Omental fat pad (tissue), 4 donors: ENCODE measurements at places on chromosomes 13 and 19. TPM values are rescaled to one million over a fixed set of nuclear protein-coding genes. Genes with fewer than 3 reads are reported as not detected.

DNA sequence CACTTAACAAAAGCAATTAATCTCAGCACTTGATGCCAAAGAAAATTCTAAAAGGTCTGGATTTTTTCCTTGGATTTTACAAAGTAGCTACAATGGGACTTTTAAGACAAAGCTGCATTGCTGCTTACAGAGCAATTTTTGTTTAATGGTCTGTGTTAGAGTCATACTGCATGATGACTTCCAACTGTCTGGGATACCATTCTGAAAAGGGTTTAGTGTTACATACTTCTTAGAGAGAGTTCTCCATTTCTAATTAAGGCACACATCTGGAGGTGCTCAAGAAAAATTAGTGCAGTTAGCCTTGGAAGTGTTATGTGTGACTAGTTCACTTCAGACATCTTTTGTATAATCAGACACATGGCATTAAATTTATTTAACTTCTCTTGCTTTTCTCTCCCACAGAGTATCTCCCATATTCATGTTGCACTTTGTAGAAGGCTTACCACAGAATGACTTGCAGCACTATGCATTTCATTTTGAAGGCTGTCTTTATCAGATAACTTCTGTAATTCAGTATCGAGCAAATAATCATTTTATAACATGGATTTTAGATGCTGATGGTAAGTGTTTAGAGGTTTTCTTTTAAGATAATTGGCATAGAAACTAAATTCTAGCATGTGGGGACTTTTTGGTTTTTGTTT lies 35.1 kb downstream of the USPL1 start:
- no peak for DNase-seq

DNA sequence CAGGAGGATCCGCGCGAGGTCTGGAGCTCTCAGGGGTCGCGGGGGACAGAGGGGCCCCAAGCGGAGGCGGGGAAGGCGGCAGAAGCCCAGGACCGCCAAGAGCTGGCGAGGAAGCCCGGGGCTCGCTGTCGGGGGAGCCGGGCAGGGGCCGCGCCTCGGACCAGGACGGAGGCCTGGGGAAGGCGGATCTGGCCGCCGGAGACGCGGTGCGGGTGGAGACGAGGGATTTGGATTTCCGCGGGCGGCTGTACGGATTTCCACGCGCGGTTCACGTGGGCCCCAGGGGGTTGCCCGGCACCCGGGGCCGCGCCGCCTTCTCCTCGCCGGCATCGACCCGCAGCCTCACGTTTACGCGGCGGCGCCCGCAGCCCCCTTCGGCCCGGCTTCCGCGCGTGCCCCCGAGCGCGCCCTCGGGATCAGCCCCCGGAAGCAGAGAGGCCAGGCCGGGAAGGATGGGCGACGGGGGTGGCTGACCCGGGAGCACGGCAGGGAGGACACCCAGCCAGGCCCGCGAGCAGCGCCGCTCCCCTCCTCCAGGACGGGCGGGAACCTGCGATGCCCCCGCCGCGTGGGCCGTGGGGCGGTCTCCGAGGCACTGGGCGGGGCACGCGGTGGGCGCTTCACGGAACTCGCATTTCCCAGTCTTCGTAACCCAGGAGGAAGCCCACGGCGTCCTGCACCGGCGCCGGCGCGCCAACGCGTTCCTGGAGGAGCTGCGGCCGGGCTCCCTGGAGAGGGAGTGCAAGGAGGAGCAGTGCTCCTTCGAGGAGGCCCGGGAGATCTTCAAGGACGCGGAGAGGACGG lies 4.7 kb downstream of the F7 start:
- DNase-seq: no peak

DNA sequence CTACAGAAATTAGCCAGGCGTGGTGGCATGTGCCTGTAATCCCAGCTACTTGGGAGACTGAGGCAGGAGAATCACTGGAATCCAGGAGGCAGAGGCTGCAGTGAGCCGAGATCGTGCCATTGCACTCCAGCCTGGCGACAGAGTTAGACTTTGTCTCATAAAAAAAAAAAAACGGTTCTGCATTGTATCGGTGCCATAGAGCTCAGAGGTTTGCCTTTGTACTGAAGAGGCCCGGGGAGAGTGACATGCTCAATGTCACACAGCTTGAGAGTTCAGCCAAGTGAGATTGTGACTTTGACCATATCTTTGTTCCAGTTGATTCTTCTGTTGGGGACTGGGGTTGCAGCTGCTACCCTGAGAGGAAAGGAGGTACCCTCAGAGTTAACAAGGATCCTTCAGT lies 4.3 kb downstream of the HAUS8 start:
- DNase-seq: no peak

- no peak for DNase-seq
Measured at GRCh38 chr19:40279120-40279551, 6.0 kb downstream of the AKT2 start.

FLT3 gene
- total RNA-seq: 1.1 TPM

WDR88 gene
- not detected for total RNA-seq

GRCh38 chr19:28288572-28289264 lies 924.2 kb downstream of the UQCRFS1 start:
- DNase-seq: no peak

DNA sequence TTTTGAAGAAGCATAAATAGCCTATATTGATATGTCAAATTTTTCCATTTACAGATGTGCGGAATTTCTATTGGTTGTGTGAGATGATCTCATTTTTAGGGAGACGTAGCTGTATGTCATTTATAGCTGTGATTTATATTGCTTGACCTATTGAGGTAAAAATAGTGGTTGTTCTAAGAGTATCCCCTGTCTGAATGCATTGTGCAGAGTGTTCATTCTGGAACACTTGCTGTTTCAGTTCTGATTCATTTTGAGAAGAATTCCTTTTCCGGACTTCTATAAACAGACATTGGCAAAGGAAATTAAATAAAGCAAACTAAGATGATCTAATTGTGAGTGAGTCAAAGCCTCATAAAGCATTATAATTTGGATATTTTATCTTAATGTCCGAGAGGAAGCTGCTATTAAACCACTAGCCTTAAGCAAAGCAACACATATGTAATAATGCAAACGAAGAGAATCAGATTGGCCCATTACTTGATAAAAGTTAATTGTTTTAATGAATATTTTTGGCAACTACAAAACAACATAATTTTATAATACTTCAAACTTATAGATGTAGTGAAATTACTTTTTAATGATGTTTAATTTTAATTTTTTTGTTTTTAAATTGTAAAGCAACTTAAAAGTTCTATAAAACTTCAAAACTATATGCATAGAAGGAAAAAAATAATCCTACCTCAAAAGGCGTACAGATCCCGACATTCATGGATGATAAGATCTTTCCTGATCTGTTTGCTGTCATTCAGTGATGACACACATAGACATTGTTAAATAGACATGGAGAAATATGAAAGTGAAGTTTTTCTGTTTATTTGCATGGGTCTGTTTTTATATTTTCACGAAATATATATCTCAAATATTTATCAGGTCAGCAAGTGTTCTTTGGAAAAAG lies 942.6 kb upstream of the SLC10A2 start:
- no peak for DNase-seq

DNA sequence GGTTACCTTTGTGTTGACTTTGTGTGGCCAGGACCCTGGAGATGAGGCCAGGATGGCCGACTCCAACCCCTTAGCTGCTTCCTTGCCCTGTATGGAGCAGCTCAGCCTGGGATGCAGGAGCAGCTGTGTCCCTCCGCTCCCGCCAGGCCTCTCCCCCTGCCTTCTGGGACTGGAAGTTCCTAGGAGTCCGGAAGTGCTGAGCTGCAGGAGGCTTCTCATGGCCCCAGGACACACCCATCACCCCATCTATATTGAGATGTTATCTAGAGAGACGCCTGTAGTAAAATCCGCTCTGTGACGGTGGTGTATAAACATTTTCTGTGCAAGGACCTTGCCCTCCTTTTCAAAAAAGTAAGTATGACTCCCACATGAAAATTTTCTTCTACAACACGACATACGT lies 27.0 kb downstream of the WTIP start:
- DNase-seq: no peak

GRCh38 chr19:34507414-34508067 lies 26.0 kb downstream of the WTIP start:
- DNase-seq: no peak

DNA sequence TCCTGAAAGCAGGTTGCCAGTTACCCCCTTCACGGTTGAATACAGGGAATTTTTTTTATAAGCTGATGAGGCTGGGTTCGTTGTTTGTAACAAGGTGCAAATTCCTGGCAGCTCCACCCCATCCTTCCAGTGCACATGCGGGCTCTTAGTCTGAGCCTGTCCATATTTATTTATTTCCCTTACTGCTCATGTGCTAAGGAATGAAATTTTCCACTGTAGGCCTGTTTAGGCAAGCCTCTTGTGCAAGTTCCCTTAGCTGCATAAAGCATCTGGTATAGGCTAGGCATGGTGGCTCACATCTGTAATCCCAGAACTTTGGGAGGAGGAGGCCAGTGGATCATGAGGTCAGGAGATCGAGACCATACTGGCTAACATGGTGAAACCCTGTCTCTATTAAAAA lies 560.9 kb upstream of the PCDH9 start:
- DNase-seq: no peak

- DNase-seq: no peak
Measured at GRCh38 chr13:62067821-62068220, 652.2 kb upstream of the PCDH20 start.

- DNase-seq: no peak
Measured at GRCh38 chr19:3608079-3608641, 1.5 kb upstream of the TBXA2R start.

SGCG gene
- 2.6 TPM for total RNA-seq

DNA sequence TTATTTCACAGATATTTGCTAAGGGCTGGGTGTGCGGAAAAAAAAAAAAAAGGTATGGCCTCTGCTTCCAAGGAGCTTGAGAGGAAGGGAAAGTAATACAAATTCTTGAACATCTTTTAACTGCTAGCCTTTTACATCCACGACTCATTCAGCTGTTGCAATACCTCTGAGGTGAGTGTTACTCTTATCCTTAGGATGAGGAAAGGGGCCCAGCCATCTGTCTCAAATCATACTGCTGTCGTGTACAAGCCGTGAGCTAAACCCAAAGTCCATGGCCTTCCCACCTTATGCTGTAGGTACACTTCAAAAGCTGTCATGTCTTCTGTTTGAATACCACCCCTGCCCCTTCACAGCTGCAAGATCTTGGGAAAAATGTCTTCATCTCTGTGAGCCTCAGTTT lies 146.8 kb downstream of the KCNRG start:
- no peak for DNase-seq

- no peak for DNase-seq
Measured at GRCh38 chr19:11286312-11286974, 9.5 kb upstream of the TSPAN16 start.

- DNase-seq: no peak
Measured at GRCh38 chr13:52903320-52903719, 54.9 kb upstream of the PCDH8 start.

TFPT gene
- 19.9 TPM for total RNA-seq

KLK1 gene
- 1.4 TPM for total RNA-seq
